T-helper 17 cell (primary cell): ENCODE measurements at places on chromosomes 7 and 10. TPM values are rescaled to one million over a fixed set of nuclear protein-coding genes. Genes with fewer than 3 reads are reported as not detected.

- H3K27me3 ChIP-seq: no peaks in the 10 kb centered on the region
- peaks cover 47% of the 10 kb centered on the region for H3K4me1 ChIP-seq
- peaks cover 3% of the 10 kb centered on the region for H3K36me3 ChIP-seq
- peak overlapping the region; percentile 93 for H3K4me3 ChIP-seq
Measured at GRCh38 chr7:102425639-102426267, 7.6 kb upstream of the ORAI2 start.

- H3K27me3 ChIP-seq: no peaks in the 10 kb centered on the region
- no peaks in the 10 kb centered on the region for H3K36me3 ChIP-seq
- H3K4me3 ChIP-seq: no peak overlapping the region
- no peak overlapping the region for H3K27ac ChIP-seq
- H3K4me1 ChIP-seq: peaks cover 4% of the 10 kb centered on the region
Measured at GRCh38 chr10:97593421-97593820, 3.9 kb downstream of the C10orf62 start.

GRCh38 chr7:86958380-86958779 is 101.1 kb downstream of the ELAPOR2 start:
- no peaks in the 10 kb centered on the region for H3K36me3 ChIP-seq
- peaks cover 4% of the 10 kb centered on the region for H3K4me1 ChIP-seq
- H3K27me3 ChIP-seq: peaks cover 5% of the 10 kb centered on the region
- DNase-seq: no peak

DNA sequence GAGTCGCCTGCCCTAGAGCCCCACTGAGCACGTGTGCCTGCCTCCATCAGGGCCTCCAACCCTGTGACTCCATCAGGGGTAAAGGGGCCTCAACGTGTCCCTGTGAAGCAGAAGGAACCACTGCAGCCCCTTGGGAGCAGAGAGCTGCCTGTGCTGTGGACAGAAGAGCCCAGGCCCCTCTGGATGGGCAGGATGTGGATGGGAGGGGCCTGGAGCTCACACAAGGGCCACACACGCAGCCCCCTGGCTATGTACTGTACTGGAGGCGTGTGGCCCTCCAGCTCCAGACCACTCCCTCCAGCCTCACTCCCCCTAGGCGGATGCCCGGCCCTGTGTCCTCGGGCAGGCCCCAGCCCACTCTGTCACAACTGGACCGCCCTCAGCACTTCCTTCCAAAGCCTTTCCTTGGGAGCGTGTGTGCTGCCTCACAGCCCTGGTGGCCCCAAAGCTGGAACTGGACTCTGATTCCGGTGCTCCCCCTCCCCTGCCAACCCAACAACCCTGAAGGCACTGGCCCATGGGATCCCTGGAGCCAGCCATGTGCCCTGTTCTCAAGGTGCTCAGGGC is 238.0 kb downstream of the TCERG1L start:
- H3K36me3 ChIP-seq: no peaks in the 10 kb centered on the region
- no peaks in the 10 kb centered on the region for H3K4me1 ChIP-seq
- H3K27me3 ChIP-seq: no peaks in the 10 kb centered on the region
- no peak overlapping the region for H3K4me3 ChIP-seq

DNA sequence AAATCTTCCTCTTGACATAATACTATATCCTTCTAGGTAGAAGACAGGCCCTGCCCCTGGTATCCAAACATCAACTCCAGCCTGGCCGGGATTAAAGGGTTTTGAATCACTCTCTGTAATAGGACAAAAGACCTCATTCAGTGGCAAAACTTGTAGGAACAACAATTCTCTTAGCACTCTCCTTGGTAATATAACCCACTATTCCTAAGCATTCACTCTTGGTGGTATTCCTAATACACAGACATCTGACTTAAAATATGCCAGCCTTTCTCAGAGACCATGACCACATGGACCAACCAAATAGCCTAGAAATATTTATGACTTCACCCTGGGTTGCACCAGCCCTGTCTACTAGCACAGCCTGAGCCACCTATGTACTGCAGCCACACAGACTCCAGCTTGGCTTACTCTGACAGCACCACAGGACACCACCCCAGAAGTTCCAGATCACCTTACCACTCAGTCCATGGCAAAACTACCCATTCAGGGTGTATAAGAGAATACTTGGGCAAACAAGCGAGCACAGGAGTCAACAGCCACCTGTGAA is 244.9 kb upstream of the NEBL start:
- H3K36me3 ChIP-seq: no peaks in the 10 kb centered on the region
- peaks cover 11% of the 10 kb centered on the region for H3K27me3 ChIP-seq
- no peak overlapping the region for H3K27ac ChIP-seq
- DNase-seq: no peak
- peaks cover 6% of the 10 kb centered on the region for H3K4me1 ChIP-seq

- H3K4me3 ChIP-seq: no peak overlapping the region
- peak overlapping the region; percentile 87 for H3K27ac ChIP-seq
- H3K27me3 ChIP-seq: no peaks in the 10 kb centered on the region
- DNase-seq: no peak
Measured at GRCh38 chr10:58667658-58668310, 155.1 kb downstream of the BICC1 start.

- H3K36me3 ChIP-seq: no peaks in the 10 kb centered on the region
- DNase-seq: no peak
Measured at GRCh38 chr7:115914951-115915350, 115.6 kb downstream of the TFEC start.

DNA sequence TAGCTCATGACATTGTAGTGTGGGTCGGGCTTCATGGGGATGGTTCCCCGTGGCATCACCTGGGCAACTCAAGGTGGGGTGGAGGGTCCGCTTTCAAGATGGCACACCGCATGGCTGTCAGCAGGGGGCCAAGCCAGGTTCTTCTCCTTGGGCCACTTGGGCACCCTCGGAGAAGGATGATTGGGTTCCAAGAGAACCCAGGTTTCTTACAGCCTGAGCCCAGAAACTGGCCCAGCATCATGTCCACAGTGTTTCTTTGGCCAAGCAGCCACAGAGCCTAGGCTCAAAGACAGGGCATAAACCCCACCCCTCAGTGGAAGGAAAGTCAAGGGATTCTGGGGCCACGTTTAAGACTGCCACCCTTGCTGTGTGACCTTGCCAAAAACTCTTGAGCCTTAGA is 110.6 kb downstream of the PTPN20 start:
- H3K27me3 ChIP-seq: peaks cover 20% of the 10 kb centered on the region
- H3K4me1 ChIP-seq: peaks cover 6% of the 10 kb centered on the region
- H3K27ac ChIP-seq: no peak overlapping the region
- DNase-seq: no peak
- H3K36me3 ChIP-seq: peaks cover 6% of the 10 kb centered on the region

DNA sequence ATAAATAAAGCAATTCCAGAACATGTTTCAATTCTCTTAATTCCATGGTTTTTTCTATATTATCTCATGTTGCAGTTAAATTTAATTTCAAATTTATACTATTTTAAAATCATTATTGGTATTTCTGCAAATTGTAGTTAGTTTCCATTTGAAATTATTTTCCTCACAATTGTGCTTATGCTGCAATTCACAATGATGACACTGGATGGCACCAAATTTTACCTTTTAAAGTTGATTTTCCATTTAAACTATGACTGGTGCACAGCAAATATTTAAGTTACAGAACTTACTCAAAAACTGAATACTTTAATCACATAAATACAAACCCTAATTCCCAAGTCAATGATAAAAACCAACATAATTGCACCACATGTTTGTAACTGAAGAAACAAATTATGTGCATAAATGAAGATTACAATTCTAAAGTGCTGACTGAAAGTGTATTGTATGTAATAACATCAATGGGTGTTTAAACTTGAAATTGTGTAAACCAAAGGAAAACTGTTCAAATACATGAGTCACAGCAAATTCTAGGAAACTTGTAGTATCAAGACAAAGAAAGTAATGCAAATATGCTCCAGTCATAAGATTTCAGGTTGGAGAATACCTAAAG is 75.3 kb upstream of the AASS start:
- no peaks in the 10 kb centered on the region for H3K27me3 ChIP-seq
- no peak overlapping the region for H3K27ac ChIP-seq
- H3K36me3 ChIP-seq: no peaks in the 10 kb centered on the region
- H3K4me3 ChIP-seq: no peak overlapping the region
- no peaks in the 10 kb centered on the region for H3K4me1 ChIP-seq
- no peak for DNase-seq

DNA sequence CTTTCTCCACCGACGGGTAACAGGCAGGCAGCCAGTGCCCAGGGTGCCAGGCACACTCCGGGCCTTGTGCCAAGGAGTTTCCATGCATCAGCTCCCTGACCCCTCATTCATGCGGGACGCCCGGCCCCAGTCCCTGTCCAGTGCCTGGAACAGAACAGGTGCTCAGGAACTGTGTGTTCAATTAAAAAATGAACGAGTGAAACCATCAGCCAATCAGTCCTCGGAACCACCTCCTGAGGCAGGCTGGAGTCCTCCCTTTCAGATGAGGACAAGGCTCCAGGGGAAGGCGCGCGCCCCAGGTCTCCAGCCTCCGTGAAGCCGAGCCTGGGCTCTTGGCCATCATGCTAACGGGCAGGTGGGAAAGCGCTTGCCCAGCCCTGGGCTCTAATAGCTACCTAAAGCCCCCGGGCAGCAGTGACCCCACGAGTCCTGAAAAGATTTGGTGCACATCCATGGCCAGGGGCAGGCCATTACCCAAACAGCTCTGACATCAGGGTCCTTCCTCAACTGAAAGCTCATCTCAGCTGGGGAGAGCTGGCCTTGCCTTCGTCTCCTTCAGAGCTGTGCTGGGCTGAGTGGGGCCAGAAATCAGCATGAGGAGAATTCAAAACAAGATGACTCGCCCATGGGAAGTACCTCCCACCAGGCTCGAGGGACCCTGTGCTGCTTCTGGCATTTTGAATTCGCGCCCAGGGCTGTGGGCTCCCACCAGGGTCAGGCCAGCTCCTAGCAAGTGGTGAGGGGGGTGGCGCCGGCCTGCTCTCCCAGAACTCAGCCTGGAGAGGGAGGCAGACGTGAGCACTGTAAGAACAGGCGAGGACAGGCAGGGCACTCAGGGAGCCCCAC is 200.5 kb downstream of the MAD1L1 start:
- no peak overlapping the region for H3K27ac ChIP-seq
- peaks cover 16% of the 10 kb centered on the region for H3K4me1 ChIP-seq
- no peaks in the 10 kb centered on the region for H3K36me3 ChIP-seq
- H3K4me3 ChIP-seq: no peak overlapping the region
- DNase-seq: no peak
- H3K27me3 ChIP-seq: no peaks in the 10 kb centered on the region

The CRHR2 gene
- total RNA-seq: not detected

The TMEM225B gene
- 0.96 TPM for total RNA-seq

The HTRA1 gene
- 0.30 TPM for total RNA-seq

The SPRN gene
- not detected for total RNA-seq

The PNLIP gene
- total RNA-seq: not detected
